ENCODE measurements at places on chromosomes 3 and 15. TPM values are rescaled to one million over a fixed set of nuclear protein-coding genes. Genes with fewer than 3 reads are reported as not detected.

Gene CD96
- total RNA-seq, result 0.44 TPM

Gene CCDC80
- total RNA-seq, result 129 TPM

Gene CHRFAM7A
- total RNA-seq, result 3.0 TPM

Gene TTC23
- 19.3 TPM for total RNA-seq

Gene HEMK1
- 8.8 TPM for total RNA-seq

Gene SEMA3G
- 27.8 TPM for total RNA-seq

Gene RSL24D1
- 72.3 TPM for total RNA-seq

- H3K4me3 ChIP-seq, result no peak within 1 kb of the TSS
- no peaks in the 10 kb centered on the region for H3K4me1 ChIP-seq
- DNase-seq, result no peak
- H3K36me3 ChIP-seq, result no peaks in the 10 kb centered on the region
These were observed at the start of gene NRG4 for GRCh38 chr15:76011627-76012551. Gene NRG4, minus strand, starts transcription at chr15:76012424. Its CDS starts 1,194 bp downstream, at chr15:76011230.

DNA sequence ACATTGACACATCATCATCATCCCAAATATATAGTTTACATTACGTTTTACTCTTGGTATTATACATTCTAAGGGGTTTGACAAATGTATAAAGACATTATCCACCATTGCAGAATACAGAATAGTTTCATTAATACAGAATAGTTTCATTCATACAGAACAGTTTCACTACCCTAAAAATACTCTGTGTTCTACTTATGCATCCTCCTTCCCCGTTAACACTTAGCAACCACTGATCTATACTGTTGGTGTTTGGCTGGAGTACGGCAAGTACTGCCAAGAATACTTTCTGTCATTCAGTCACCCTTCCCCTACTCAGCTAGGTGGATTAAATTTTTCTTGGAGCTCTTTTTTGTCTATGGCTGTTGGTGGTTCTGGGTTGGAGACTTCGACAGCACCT is 33.4 kb downstream of the LEKR1 start:
- no peaks in the 10 kb centered on the region for H3K27me3 ChIP-seq
- no peak overlapping the region for H3K27ac ChIP-seq
- DNase-seq, result no peak
- no peaks in the 10 kb centered on the region for H3K4me1 ChIP-seq
- no peaks in the 10 kb centered on the region for H3K36me3 ChIP-seq

DNA sequence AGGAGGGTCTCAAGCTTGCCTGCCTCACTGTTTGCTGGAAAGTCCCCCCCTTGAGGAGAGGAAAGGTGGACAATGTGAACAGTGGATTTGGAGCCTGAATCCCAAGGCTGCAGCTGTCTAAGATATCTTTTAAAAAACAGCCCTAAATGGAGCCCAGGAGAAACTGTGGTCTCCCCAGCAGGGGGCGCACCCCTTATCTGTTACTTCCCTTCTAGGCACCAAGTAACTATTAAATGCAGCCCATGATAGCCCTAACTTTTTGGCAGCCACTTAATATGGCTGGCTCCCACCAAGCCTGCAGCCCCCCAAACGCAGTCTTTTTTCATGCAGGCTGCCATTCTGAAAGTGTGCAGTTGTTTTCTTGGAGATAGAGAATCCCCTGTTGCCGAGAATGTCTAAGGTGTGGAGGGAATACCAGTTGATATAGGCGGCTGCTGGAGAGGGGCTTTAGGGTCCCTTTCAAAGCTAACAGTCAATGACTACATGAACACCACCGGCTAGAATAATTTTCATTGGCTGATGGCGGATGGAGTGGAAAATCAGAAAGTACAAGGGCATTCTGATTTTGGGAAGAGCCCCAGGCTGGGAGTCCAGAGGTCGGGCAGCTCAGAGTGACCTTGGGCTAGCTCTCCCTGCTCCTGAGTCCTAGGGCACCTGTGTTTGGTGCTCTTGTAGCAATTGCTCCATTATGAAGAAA is 1.3 kb downstream of the RHCG start:
- no peak for DNase-seq
- no peak overlapping the region for H3K27ac ChIP-seq
- no peaks in the 10 kb centered on the region for H3K36me3 ChIP-seq
- no peak overlapping the region for H3K4me3 ChIP-seq
- H3K4me1 ChIP-seq, result peaks cover 9% of the 10 kb centered on the region

- DNase-seq, result no peak
- no peak overlapping the region for H3K4me3 ChIP-seq
- H3K36me3 ChIP-seq, result no peaks in the 10 kb centered on the region
- H3K27me3 ChIP-seq, result no peaks in the 10 kb centered on the region
These were observed 22.1 kb downstream of the PLA2G4D start for GRCh38 chr15:42072141-42072685.

GRCh38 chr3:156803952-156804741 is 22.0 kb upstream of the LEKR1 start:
- H3K36me3 ChIP-seq, result no peaks in the 10 kb centered on the region
- H3K4me1 ChIP-seq, result no peaks in the 10 kb centered on the region
- no peak overlapping the region for H3K27ac ChIP-seq
- H3K4me3 ChIP-seq, result no peak overlapping the region
- no peak for DNase-seq

DNA sequence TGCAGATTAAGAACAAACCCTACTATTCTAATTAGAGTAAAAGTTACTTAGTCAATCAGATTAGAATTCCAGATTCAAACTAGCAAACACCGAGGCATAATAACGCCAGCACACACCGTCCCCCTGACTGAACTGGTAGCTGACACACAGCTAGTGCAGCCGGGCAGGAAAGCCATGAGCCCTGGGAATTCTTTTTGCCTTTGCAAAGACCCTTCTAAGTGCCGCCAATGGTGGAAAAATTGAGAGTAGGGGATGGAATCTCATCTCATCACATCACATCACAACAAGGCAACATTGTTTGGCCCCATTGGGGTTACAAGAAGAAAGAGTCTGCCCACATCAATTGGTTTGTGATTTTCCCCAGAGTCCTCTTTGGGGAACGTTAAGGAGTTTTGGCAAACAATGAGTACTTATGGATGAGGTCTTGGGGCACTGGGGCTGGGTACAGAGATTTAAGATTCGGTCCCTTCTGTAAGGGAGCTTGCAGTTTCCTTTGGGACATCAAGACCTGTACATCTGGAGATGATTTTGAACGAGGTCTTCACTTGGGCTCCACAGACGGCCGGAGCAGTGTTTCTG is 120.4 kb upstream of the MEF2A start:
- no peak overlapping the region for H3K4me3 ChIP-seq
- peaks cover 9% of the 10 kb centered on the region for H3K4me1 ChIP-seq
- H3K27me3 ChIP-seq, result no peaks in the 10 kb centered on the region
- peak; percentile 5 for DNase-seq
- no peak overlapping the region for H3K27ac ChIP-seq

GRCh38 chr3:66572090-66572675 is 71.4 kb upstream of the LRIG1 start:
- no peaks in the 10 kb centered on the region for H3K36me3 ChIP-seq
- no peak overlapping the region for H3K27ac ChIP-seq
- peaks cover 6% of the 10 kb centered on the region for H3K4me1 ChIP-seq
- DNase-seq, result no peak

GRCh38 chr3:65888980-65889706 is 149.6 kb downstream of the MAGI1 start:
- H3K4me1 ChIP-seq, result no peaks in the 10 kb centered on the region
- H3K4me3 ChIP-seq, result no peak overlapping the region
- H3K27ac ChIP-seq, result no peak overlapping the region
- no peaks in the 10 kb centered on the region for H3K36me3 ChIP-seq

GRCh38 chr15:94231723-94232468 is 535 bp downstream of the MCTP2 start:
- H3K4me1 ChIP-seq, result peaks cover 26% of the 10 kb centered on the region
- H3K27me3 ChIP-seq, result no peaks in the 10 kb centered on the region
- no peak for DNase-seq
- peak overlapping the region; percentile 45 for H3K4me3 ChIP-seq
- no peaks in the 10 kb centered on the region for H3K36me3 ChIP-seq

DNA sequence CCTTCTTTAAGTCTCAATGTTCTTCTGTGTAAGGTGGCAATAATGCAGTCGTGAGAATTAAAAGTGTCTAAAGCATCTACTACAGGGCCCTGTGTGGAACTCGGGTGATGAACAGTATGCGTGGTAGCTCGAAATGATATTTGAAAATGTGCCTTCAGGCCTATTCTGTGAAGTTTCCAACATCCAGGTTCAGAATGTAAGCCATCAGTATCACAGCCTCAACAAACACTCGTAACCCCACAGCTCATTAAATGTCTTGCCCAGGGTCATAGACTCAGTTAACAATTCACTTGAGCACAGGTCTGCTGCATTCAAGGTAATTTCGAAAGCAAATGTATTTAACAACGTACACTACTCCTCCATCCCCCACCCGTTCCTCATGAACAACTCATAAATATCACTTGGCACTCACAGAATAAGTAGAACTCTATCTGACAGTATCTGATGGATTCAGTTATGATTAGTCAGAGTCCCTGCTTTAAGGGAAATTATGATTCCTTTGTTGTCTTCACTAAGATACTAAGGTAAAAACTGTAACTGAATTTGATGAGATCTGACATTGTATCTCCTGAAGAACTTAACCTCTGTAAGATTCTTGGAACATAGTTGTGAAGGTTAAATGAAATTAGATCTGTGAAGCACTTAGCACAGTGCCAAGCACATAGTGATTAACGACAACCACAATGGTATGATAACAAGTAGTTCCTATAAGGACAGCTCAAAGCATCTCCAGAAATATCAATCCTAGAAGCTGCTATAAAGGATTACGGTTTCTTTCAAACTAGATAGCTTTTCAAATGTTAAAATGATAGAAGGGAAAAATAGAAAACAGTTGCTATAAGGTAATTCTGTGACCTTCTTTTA is 642.3 kb downstream of the TBL1XR1 start:
- no peaks in the 10 kb centered on the region for H3K27me3 ChIP-seq
- H3K4me1 ChIP-seq, result no peaks in the 10 kb centered on the region
- no peak for DNase-seq

DNA sequence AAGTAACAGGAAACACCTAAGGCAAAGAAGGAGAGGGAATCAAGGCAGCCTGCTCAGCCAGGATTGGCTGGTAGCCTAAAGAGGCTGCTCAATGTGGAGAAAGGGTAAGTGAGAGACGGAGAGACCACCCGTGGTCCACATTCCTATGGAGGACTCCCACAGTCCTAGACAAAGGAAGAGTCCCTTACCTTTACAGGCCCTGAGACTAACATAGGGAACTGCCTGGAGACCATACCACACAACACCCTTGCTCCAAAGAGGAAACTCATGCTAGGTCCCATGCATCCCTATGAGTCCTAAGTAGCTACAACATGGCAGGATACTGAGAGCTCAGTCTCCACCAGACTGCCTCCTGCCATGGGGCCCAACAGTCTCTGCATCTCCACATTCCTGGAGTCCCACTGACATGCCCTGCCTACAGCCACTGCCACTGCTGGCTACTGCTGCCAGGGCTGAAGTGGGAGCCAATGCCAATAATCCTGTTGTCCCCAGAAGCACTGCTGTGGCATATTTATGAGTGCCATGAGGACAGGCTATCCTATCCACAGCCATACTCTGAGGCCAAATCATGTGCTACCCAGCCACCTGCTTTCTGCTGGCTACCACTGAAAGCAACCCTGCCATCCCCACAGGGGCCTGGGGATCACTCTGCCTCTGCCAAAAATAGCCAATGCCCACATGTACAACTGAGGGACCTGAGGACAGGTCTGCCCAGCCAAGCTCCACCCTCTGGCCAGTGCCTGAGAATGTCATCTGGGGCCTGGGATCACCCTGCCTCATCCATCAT is 45.0 kb downstream of the COPS2 start:
- no peak overlapping the region for H3K27ac ChIP-seq
- DNase-seq, result no peak
- H3K36me3 ChIP-seq, result no peaks in the 10 kb centered on the region
- no peaks in the 10 kb centered on the region for H3K27me3 ChIP-seq
- no peak overlapping the region for H3K4me3 ChIP-seq

DNA sequence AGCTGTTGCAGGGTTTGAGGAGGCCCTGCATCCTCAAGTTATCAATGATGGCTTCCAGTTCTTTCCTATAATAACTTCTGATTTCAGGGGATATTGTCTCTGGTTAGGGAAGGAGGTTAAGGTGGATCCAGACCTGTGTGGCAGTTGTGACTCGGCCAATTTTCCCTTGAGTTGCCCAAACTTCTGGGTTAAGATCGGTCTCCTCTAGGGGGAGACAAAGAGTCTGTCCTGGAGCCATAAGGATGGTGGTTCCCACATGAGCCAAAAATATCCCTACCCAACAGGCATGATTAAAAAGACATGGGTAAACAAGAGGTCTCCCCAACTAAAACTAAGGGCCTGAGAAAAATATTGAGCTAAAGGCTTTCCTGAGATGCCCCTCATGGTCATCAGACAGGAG is 227.5 kb upstream of the MDFIC2 start:
- no peaks in the 10 kb centered on the region for H3K27me3 ChIP-seq
- no peak for DNase-seq
- H3K4me3 ChIP-seq, result no peak overlapping the region
- no peaks in the 10 kb centered on the region for H3K36me3 ChIP-seq

DNA sequence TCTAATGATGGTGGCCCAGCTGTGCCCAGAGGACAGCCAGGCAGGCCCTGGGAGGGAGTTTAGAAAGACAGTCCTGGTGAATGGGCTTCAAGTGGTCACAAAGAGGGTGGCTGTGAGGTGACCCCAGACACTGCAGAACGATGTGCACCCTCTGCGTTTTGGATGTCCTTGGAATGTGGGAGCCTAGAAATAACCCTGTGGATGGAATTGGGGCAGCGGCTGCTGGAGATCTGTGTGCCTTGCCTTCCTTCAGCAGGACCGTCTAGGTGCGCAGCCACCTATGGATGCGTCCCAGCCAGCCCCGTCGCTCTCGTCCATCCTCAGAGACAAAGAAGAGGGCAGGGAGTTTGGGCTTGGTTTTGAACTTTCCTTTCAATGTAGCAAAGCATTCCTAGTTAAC is 46.5 kb downstream of the KLHL25 start:
- no peaks in the 10 kb centered on the region for H3K27me3 ChIP-seq
- H3K27ac ChIP-seq, result no peak overlapping the region
- H3K4me3 ChIP-seq, result no peak overlapping the region
- peaks cover 12% of the 10 kb centered on the region for H3K4me1 ChIP-seq
- no peak for DNase-seq

DNA sequence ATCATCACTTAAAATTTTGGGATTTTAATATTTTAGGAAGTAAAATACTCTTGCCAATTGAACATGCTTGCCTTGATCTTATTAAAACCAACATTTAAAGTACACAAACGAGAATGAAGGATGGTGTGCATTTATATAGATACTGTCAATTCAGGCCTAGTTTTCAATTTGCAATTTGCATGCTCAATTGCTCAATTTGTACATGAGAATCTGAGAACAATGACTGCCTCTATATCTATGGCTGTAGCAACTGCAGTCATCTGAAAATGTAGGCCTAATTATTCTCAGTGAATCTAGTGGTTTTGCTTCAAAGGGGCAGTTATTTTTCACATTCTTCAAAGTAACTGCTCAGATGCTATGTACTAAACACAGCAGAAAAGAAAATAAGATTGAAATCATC is 18.8 kb downstream of the ZBBX start:
- H3K4me1 ChIP-seq, result no peaks in the 10 kb centered on the region
- H3K27ac ChIP-seq, result no peak overlapping the region
- H3K4me3 ChIP-seq, result no peak overlapping the region
- H3K36me3 ChIP-seq, result no peaks in the 10 kb centered on the region

- no peaks in the 10 kb centered on the region for H3K27me3 ChIP-seq
- no peak overlapping the region for H3K27ac ChIP-seq
- H3K4me3 ChIP-seq, result no peak overlapping the region
- no peaks in the 10 kb centered on the region for H3K36me3 ChIP-seq
- no peak for DNase-seq
- H3K4me1 ChIP-seq, result peaks cover 5% of the 10 kb centered on the region
These were observed 23.7 kb downstream of the PHLDB2 start for GRCh38 chr3:111882799-111883198.
